Hippocampal formation (tissue), 2 donors: ENCODE measurements at places on chromosomes 5 and 9.

DNA sequence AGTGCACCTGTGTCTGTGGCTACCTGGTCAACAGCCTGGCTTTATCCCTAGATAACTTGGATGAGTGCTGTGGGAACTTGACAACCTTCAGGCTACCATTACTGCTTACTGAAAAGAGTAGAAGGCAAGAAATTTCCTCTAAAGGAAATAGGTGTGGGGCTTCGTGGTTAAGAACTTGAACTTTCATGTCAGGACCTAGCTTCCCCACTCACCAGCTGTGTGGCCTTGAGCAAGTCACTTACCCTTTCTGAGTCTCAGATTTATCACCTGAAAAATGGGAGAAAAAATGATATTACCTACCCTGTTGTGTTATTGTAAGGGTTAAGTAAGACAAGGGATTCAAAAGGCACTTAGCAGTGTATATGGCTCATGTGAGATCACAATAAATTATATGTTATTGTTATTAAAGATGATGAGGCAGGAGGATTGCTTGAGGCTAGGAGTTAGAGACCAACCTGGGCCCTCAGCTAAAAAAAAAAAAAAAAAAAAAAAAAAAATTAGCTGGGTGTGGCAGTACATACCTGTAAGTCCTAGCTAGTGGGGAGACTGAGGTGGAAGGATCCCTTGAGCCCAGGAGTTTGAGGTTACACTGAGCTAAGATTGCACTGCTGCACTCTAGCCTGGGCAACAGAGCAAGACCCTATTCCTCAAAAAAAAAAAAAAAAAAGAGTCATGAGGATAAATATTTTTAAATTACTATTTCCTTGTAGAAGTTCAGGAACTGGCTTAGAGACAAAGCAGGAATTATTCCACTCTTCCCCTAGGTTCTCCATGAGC lies 97.0 kb upstream of the SPRY4 start:
- no peak for DNase-seq

DNA sequence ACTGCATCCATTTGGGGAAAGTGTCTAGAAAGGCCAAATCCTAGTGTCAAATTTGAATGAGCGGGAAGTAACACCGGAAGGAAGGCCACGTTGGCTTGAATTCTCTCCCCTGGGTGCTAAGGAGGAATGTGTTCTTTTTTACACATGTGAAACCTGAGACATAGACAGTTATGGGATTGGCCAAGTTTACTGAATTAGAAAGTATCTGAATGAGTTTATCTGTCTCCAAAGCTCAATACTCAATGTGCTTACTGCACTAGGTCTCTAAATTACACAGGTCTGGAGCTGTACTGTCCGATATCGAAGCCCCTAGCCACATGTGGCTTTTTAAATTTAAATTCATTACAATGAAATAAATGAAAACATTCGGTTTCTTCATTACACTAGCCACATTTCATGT lies 6.0 kb downstream of the DMRT1 start:
- no peak for DNase-seq

DNA sequence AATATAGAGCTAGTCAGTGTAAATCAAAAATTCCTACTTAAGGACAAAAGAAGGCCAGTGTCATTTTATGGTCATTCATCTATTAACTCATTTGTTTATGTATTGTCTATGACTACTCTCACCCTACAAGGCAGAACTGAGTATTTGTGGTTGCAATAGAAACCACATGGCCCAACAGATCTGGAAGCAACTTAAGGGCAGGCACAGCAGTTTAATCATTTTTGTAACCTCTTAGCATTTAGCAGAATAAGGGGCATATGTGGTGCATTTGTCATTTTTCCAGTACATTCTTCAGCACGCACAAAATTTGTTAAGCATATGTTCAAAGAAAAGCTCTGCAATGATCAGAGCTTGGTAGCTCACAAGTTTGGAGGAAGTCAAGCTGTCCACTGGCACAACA lies 1.1 kb downstream of the FKBP15 start:
- DNase-seq: no peak

DNA sequence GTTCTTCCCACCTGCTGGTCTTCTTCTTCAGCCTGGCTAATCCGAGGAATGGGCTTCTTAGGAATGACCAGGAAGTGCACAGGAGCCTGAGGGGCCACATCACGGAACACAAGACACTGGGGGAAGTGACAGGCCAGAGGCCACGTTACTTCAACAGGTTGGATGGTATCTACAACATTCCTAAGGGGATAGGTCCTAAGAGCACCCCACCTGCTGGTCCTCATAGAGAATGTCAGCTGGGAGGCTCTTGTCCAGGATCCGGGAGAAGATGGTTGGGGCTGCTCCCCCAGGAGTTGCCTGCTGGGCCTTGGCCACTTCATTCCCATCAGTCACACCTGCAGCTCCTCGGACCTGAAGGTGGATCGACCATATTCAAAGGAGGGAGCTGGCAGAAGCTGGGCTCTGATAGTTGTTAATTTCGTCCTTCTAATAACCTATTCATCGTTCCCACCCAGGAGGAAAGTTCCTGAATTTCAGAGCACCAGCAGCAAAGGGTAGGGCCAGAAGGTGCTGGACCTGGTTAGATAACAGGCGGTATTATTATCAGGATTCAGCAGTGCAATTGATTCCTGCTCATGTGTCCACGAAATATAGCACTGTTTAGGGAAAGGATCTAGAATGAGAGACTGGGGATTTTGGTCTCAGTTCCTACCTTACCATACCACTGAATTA lies 1.3 kb downstream of the HINT2 start:
- DNase-seq: no peak

- DNase-seq: no peak
Observed at GRCh38 chr9:21657966-21658667, 144.3 kb upstream of the MTAP start.

GRCh38 chr5:58056546-58056945 lies 403.3 kb downstream of the PLK2 start:
- DNase-seq: no peak

DNA sequence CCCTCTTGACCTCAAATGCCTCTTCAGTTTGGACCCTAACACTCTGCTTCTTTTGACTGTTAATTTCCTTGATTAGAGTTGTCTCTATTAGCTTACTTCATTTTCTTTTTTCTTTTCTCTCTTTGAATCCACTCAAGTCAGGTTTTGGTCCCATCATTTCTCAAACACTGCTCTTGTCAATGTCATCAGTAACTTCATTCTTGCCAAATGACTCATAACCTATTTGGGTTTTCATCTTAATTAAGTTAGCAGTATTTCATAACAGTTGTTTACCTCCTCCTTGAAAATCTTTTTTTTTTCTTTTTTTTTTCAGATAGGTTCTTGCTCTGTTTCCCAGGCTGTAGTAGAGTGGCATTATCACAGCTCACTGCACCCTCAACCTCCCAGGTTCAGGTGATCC lies 119.6 kb downstream of the PARP8 start:
- DNase-seq: no peak

DNA sequence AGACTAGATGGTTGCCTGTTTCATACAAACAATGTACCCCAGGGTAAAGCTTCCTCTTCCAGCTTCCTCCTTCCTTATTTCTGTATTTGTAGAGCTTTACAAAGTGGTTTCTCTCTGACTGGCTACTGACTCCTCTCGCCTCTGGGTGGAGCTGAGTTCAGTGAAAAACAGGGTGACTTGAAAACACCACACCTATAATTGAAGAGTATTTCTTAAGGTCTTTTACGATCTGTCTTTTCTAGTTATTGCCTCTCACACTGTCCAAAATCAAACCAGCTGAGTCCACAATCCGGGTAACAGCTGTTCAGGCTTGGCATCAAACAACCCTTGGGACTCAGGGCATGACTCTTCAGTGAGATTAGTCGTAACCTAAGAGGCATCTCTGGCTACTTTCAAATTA lies 200.4 kb downstream of the ARRDC3 start:
- DNase-seq: no peak

GRCh38 chr9:116027096-116027495 lies 126.5 kb upstream of the PAPPA start:
- no peak for DNase-seq

- no peak for DNase-seq
Observed at GRCh38 chr5:133006653-133007052, 19.7 kb downstream of the ZCCHC10 start.

GRCh38 chr5:64612344-64612961 lies 77.8 kb upstream of the SHISAL2B start:
- no peak for DNase-seq

GRCh38 chr5:40191150-40191549 lies 488.6 kb upstream of the PTGER4 start:
- no peak for DNase-seq

- DNase-seq: no peak
Observed at GRCh38 chr9:90770182-90770738, 31.4 kb upstream of the SYK start.

DNA sequence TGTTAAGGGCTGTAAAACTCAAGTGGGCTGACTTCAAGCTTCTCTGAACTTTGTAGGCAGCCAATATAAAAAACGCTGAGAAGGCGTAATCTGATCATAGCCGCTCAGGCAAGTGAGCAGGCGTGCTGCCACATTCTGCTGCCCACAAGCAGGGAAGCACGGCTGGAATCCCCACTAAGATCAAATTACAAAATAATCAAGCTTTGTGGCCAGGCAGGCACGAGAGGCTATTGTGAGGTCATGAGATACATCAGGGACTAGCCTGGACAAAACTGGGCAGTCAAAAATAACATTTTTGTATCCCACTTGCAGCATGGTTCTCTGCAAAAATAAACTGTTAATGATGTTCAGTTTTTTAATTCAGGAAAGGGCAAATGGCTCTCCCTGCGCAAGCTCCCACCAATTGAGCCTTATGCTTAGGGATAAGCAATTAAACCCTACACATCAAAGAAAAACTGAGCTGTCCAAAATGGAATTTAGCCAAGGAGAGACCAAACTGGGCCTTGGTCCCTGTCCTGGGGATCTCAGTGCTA lies 64.0 kb downstream of the POU5F2 start:
- DNase-seq: peak; percentile 13

- DNase-seq: no peak
Observed at GRCh38 chr9:95644377-95644776, 127.6 kb upstream of the PTCH1 start.

GRCh38 chr5:15993919-15994318 lies 185.7 kb downstream of the MARCHF11 start:
- DNase-seq: no peak

GRCh38 chr5:131745703-131746102 lies 51.1 kb downstream of the FNIP1 start:
- DNase-seq: no peak

DNA sequence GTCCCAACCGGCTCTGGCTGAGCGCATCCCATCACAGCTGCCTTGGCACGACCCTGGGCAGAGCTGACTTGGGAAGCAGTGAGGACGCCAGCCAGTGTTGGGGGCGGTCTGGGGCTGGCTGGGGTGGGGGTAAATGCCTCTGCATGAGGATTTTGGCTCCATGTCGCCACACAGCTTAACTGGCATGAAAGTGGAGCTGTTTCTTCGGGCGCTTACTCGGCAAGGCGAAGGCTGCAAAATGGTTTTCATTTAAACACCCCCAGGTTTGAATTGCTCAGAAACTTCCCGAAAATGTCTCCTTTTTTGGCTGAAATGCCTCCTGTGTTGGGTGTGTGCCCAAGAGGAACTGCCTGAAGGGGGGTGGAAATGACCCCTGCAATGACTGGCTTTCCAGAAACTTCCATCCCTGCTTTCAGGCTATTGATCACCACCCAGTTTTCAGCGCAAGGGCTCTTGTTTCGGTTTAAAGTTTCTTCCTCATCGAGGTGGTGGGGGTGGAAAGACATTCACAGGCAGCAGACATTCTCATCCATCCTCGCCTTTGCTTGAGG lies 38.3 kb downstream of the PTGES start:
- DNase-seq: no peak

GRCh38 chr5:139651853-139652787 lies 4.0 kb downstream of the CXXC5 start:
- peak; percentile 85 for DNase-seq

DNA sequence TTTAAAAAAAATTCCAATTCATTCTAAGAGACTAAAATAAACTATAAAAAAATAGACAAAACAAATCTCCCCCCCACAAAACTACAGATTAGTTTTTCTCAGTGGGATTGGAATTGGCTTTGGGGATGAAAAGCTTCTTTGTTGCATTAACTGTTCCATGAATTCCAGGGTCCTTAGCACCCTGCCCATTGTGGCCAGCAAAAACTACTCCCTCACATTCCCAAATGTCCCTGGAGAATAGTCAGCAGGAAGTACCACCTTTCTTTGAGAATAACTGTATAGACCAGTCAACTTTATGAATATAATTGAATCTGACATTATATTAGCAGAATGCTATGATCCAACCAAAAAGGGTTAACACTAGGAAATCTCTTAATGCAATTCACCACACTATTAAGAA lies 147.9 kb downstream of the LPAR1 start:
- DNase-seq: no peak

GRCh38 chr5:71587766-71588532 lies 809 bp downstream of the MCCC2 start:
- DNase-seq: no peak

- no peak for DNase-seq
Observed at GRCh38 chr5:159386028-159386711, 55.9 kb upstream of the IL12B start.

- no peak for DNase-seq
Observed at GRCh38 chr9:36985769-36986467, 48.1 kb downstream of the PAX5 start.

GRCh38 chr9:112049811-112050516 lies 125.1 kb downstream of the SUSD1 start:
- DNase-seq: no peak

DNA sequence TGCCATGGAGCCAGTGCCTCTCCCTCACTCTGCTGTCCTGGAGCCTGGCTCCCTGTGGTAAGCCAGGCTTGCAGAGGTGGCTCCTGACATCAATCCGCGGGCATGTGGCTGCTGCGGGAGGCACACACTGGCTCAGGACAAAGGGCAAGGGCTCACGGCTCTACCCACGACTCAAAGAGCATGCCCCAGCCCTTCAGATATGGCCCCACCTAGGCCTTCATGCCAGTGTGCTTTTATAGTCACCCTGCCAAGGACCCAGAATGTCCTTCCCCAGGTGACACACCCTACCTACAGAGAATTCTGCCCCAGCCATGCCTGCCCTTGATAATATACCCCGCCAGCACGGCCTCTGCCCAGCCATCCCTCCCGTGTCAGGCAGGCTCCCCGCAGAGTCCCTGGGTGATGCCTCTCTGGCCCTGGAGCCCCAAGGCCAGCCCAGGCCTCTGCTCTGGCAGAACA lies 1.6 kb downstream of the MGAT4B start:
- no peak for DNase-seq

- no peak for DNase-seq
Observed at GRCh38 chr9:96253059-96253696, 48.8 kb downstream of the HSD17B3 start.

GRCh38 chr5:54844905-54845566 lies 140.4 kb downstream of the ESM1 start:
- no peak for DNase-seq

GRCh38 chr5:27472000-27472763 lies 433.8 kb upstream of the CDH9 start:
- DNase-seq: no peak
